NT2/D1 (cell line): ENCODE measurements at places on chromosomes 16 and 17.
A peak's percentile ranks its signal among the peaks of the same experiment; 100 is the strongest.

DNA sequence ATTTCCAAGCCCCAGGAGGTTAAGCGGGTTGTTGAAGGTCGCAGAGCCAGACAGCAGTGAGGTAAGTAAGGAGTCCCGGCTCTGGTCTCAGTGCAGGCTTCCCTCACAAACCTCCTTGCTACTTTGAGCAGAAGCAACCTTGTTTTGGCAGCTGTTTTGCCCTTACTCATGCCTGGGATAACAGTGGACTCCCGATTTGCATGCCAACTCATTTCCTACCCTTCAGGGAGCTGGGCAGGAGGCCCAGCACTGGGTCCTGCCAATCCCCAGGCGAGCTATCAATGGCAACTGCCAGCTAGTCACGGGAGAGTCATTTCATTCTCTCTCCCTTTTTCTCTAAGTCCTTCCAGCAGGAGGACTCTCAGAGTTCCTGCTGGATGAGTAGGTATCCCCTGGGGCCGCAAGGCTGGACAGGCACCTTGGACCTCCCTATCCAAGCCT lies 72.0 kb upstream of the KSR1 start:
- no peak for DNase-seq

DNA sequence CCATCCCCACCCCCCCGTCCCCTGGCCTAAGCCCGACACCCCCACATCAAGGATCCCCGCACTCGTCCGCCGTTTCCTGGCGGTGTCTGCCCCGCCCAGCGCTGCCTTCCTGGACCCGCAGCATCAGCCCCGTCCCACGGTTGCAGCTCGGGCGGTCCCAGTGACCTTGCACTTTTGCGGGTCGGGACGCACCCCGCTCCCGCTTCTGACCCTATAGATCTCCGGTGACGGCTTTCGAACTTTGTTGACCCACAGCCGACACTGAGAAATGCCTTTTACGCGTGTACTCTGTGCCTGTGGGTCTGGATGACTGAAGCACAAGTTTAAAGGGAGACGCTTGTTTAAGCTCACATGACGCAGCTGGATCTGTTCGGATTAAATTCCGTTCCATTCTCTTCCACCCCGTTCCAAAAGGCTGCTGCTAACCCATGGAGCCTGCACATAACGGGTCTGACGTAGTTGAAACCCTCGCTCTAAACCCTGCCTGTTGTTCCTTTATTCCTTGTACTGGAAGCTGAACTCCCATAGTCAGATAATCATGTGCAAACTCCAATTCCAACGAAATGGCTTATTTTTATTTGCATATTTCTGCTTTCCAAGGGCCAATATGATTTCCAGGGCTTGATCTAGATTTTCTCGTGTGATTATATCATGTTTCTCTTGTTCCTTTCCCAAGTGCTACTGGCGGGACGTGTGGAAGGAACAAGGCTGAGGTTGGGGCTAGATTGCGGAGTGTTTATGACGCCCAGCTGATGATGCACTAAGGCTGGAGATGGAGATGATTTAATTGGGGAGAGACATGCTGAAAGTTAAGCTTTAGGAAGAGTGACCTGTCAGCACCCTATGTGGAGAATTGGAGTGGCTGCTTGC lies 834 bp downstream of the FLYWCH1 start:
- DNase-seq: no peak

- DNase-seq: no peak
Measured at GRCh38 chr17:8153525-8153956, 1.3 kb upstream of the PER1 start.

GRCh38 chr17:69928611-69929010 lies 146.4 kb upstream of the KCNJ16 start:
- DNase-seq: no peak

DNA sequence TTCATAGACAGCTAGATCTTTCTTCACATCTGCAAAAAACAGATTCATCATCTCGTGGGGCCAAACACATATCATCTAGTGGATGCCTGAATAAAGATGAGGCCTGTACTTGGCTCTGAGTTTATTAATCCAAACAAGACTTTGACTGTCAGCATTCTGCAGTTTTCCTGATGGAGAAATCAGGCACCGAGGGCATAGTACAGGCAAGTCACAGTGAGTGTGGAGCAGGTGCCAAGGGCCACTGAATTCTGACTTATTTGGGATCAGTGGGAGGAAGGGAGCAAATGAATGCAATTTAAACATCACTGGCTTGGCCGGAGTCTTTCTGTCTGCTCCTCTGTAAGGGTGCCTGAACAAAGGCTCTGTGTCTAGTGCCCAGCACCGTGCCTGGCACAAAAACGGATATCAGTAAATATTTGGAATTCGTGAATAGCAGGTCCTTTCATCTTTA lies 975 bp downstream of the CFAP20 start:
- DNase-seq: no peak

DNA sequence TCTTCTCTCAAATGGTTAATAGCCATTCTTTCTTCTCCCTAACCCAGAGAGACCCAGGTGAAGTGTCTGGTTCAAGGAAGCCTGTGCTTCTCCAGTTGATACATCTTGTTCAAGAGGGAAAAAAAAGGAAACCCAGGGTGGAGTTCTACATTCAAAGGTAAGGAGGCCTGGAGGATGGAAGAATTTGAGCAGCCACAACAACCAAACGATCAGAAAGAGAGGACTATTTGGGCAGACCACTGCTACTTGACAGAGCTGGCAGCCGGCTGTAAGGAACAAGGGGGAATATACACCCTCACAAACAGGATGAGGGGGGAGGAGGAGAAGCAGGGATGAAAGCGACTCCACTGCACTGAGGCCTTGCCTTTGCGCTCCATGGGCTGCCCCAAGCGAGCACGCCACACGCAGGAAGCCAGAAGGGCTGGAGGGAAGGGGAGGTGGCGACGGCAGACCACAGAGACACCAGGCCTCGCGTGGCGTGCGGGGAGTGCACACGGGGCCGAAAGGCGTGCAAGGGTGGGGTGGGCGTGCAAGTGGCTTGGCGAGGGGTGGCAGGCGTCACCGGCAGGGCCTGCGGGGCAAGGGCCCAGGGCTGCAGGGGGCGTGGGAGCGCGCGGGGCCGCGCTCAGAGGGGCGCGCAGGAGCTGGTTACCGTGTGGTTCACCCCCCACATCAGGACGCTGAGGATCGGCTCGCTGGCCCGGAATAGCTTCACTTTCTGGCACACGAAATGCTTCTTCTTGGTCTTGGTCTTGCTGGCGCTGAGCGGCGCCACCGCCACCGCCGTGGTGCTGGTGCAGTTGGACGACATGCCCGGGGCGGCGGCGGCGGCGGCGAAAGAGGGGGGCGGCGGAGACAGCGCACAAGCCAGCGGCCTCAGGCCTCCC lies 499 bp downstream of the PIP4K2B start:
- no peak for DNase-seq

GRCh38 chr17:51674579-51675255 lies 414.4 kb downstream of the UTP18 start:
- no peak for DNase-seq

- DNase-seq: no peak
Measured at GRCh38 chr17:42106009-42106408, 6.5 kb downstream of the DHX58 start.

GRCh38 chr17:47253541-47254402 lies at the start of gene ITGB3:
Gene ITGB3 (plus strand): TSS chr17:47253827. CDS start chr17:47253862, 35 bp downstream.
- DNase-seq: no peak

GRCh38 chr17:70677783-70678647 lies 508.7 kb downstream of the KCNJ2 start:
- peak; percentile 6 for DNase-seq

- no peak for DNase-seq
Measured at GRCh38 chr17:81209141-81209540, 13.6 kb downstream of the CEP131 start.

GRCh38 chr16:57233944-57234706 lies 10.9 kb upstream of the ARL2BP start:
- no peak for DNase-seq

GRCh38 chr17:57442914-57443571 lies 186.7 kb downstream of the MSI2 start:
- no peak for DNase-seq

DNA sequence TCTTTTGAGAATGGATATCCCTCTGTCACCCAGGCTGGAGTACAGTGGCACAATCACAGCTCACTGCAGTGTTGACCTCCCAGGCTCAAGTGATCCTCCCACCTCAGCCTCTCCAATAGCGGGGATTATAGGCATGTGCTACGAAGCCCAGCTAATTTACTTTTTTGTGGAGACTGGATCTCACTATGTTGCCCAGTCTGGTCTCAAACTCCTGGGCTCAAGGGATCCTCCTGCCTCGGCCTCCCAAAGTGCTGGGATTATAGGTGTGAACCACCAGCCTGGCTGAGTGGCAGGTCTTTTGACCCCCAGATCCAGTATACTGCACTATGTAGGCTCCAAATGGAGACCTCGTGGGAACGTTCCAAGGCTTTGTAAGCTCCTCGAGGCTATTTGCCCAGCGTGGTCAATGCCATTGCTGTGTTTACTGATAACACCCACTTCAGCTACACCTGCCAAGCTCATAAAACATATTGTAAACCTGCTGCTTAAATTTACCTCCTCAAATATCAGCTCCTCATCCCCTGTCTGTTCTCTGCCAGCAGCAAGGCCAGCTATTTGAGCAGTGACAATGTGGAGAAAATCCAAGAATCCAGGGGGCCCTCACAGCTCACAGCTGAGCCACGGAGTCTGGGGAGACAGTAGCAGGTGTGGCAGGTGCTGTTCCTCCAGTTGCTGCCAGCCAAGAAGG lies 16.2 kb upstream of the KIFC3 start:
- DNase-seq: no peak

DNA sequence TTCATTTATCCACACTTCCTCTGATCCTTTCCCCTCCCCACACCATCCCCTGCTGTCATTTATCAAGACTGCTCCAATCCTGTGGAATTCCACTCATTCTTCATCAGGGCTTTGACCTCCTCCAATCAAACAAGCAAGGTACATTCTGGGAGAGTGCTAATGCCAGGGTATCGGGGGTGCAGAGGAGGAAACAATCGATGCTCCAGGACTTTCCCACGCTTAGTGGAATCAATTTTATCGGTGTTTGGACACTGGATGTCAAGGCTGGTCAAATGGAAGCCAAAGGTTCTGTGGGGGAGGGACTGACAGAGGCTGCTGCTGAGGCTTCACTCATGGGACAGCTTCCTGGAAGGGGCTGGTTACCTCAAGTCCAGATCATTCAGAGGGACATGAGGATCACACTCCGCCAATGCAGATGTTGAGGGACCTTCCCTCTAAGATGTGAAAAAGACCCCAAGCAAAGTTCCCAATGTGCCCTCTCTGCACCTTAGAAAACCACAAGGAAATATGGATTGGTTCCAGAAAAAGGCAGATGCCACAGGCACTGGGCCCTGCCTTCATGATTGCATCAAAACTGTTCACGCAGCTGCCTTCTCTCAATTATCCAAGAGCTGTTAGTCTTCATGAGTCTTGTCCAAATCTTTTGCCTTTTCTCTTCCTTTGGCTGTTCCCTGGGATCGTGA lies 44.7 kb upstream of the SOX9 start:
- no peak for DNase-seq

- no peak for DNase-seq
Measured at GRCh38 chr16:31063495-31063842, 10.6 kb downstream of the ZNF668 start.

DNA sequence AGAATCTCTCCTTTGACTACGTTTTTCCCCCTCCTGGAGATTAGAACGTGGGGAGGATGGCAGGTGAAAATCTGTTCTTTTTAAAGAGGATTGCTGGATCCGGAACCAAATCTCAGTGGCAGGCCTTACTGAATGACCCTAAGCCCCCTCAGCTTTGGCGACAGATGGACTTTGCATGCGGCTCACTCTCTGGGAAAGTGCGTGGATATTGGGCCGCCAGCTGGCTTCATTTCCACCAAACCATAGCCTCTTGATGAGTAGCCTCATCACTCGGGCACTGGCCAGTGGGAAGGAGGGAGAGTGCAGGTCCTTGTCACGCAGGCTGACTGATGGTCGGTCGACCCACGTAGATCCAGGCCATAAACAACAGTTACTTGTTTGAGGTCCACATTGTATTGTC lies 31.3 kb upstream of the CCDC182 start:
- DNase-seq: no peak

- DNase-seq: no peak
Measured at GRCh38 chr16:29237971-29238370, 168.5 kb downstream of the NPIPB11 start.

DNA sequence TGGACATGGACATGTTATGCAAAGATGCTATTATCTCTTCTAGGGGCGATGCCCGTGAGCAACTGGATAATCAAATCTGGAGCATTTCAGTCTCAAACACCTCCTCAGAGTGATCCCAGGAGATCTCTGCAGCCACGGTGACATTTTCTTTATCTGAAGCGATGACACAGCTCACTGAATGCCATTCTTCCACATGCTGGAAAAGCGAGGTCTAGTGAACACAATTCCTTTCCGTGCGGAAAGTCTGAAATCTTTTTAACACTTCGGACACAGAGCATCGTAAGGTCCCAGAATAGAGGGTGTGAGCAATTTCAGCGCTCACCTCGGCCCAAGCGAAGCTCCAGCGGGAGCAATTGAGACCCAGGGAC lies 531 bp upstream of the HASPIN start:
- DNase-seq: no peak

- DNase-seq: no peak
Measured at GRCh38 chr17:72931163-72931562, 161.3 kb downstream of the SLC39A11 start.

DNA sequence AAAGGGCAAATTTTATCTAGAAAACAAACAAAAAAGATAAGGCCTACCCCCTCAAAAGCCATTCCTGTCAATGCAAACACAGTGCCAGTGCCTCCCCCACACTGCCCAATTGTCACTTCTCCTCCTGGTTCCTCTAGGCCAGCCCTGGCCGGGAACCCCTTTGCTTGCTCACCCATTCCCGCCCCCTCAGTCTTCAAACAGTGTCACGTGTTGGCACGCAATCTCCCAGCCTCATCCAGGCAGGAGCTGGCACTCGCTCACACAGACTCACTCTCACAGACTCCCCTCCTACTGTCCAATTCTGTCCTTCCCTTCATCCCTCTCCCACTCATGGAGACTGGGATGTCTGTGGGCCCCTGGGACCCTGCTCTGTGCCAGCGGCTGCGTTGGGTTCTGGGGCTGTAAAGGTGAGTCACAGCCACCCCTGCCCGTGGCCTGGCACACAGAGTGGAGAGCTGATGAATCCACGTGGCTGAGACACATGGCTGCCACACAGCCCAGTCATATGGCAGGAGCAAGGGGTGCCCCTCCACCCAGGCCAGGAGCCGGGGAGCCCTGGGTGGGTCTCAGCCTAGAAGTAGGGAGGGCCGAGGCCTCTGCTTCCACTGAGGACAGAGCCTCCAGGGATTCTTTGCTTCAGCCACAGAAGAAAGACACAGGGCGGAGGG lies 54.8 kb downstream of the VAC14 start:
- DNase-seq: no peak

DNA sequence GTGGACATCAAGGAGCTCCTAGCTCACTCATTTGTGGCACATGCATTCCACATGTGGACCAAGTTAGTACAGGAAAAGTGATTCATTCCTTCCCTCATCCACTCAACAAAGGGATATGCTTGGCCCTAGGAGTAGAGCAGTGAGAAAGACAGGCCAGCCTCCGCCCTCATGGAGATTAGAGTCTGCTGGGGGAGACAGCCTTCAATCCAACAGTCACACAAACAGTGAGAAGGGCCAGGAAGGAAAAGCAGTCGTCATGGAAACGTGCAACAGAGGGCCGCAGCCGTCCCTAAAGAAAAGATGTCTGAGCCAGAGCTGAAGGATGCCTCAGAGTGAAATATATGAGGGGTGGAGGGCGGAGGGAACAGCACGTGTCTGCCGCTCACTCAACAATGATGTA lies 109.9 kb downstream of the VPS53 start:
- DNase-seq: no peak
